Coronary artery (tissue), 2 donors: ENCODE measurements at places on chromosomes 13 and 19.
A peak's percentile ranks its signal among the peaks of the same experiment; 100 is the strongest.

DNA sequence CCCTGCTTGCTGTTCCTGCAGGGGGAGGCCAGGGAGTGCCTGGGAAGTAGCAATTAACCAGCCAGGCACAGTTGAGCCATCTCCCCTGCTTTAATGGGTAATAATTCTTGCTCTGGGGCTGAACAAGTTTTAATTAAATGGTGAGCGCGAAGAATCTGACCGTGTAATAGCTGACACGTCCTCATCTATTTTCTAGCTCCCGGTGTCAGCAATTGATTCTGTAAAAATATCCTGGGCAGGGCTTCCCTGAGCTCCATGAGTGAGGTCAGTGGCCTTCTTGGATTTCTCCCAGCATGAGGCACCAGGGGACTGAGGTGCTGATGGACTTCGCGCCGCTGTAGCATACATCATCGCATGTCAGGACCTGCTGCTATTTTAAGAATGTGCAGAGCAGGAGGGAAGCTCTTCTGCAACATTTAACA, 26.9 kb downstream of the SIPA1L3 start:
- DNase-seq: no peak

- no peak for DNase-seq
These were observed 569.1 kb downstream of the TBC1D4 start for GRCh38 chr13:74912898-74913297.

- no peak for DNase-seq
These were observed 209.7 kb downstream of the RBM26 start for GRCh38 chr13:79196366-79196765.

- no peak for DNase-seq
These were observed 7.7 kb upstream of the GPR18 start for GRCh38 chr13:99265821-99266426.

GRCh38 chr19:1250437-1251260, 2.3 kb downstream of the MIDN start:
- no peak for DNase-seq

- no peak for DNase-seq
These were observed 31.5 kb upstream of the MEDAG start for GRCh38 chr13:30874561-30874960.

DNA sequence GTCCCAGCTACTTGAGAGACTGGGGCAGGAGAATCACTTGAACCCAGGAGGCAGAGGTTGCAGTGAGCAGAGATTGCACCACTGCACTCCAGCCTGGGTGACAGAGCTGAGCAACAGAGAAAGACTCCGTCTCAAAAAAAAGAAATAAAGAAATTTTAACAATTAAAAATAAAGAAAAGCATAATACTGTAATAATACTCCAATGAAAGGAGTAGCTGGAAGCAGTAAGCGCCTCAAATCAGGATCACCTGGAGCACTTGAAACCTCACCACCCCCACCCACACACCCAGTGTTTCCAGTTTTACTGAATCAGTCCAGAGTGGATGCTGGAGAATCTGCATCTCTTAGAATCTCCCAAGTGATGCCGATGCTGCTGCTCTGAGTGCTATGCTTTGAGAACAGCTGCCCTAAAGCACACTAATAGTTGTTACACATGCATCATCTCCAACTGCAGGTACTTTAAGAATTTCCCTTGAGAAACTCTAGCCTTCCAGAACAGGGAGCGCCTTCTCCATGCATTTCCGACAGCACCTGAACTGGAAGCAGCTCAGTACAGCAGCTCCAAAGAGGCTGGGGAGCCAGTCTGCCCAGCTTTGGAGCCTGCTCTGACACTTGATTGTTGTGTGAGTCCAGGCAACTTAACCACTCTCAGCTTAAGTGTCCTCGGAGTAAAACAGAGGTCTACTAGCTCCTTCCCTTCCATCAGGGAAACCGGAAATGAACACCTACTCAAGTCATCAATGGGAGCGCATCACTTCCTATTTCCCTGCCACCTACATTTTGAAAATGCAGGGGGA, 2.9 kb downstream of the ABCC4 start:
- no peak for DNase-seq

GRCh38 chr19:10766671-10767201, 48.9 kb downstream of the DNM2 start:
- DNase-seq: no peak

GRCh38 chr13:79825959-79826358, 345.0 kb downstream of the NDFIP2 start:
- DNase-seq: no peak

DNA sequence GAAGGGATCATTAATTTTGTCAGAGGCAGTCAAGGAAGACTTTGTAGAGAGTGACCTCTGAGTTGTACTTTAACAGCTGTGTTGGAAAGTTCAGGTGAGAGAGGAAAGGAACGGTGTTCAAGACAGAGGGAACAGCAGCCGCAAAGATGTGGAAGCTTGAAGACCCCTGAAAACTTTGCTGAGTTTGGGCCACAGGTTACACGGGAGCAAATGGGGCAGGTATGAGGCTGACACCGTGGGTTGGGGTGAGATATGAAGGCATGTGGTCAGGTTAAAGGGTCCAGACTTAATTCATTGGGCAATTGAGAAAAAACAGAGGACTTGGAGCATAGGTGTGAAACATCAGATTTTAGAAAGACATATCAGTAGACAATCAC, 72.0 kb upstream of the SERP2 start:
- DNase-seq: peak; percentile 63

DNA sequence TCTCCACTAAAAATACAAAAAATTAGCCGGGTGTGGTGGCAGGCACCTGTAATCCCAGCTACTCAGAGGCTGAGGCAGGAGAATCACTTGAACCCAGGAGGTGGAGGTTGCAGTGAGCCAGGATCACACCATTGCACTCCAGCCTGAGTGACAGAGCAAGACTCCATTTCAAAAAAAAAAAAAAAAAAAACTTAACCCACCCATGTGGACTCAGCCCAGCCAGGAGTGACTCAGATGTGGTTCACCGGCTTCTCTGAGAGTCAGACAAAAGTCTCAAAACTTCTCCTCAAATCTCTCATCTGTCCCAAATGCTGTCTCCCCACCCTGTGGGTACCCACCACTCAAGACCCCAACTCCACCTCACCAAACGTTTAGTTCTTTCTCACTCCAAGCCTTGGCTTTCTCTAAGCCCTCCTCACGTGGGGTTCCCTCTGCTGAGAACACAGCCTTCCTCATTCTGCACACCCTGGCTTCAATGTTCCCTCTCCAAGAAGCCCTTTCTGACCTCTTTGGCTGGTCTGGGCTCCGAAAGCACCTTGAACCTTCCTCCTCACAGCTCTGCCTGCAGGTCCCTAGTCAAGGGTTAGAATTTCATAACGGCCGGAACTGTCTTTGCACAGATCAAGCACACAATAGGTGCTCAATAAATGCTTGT, 11.1 kb upstream of the RAB3A start:
- no peak for DNase-seq
